ENCODE measurements at places on chromosomes 7 and 10.

- no peak overlapping the region for H3K4me3 ChIP-seq
- H3K36me3 ChIP-seq = no peaks in the 10 kb centered on the region
- H3K27me3 ChIP-seq = no peaks in the 10 kb centered on the region
- H3K4me1 ChIP-seq = no peaks in the 10 kb centered on the region
Observed at GRCh38 chr7:147803606-147804005, 787.0 kb upstream of the C7orf33 start.

DNA sequence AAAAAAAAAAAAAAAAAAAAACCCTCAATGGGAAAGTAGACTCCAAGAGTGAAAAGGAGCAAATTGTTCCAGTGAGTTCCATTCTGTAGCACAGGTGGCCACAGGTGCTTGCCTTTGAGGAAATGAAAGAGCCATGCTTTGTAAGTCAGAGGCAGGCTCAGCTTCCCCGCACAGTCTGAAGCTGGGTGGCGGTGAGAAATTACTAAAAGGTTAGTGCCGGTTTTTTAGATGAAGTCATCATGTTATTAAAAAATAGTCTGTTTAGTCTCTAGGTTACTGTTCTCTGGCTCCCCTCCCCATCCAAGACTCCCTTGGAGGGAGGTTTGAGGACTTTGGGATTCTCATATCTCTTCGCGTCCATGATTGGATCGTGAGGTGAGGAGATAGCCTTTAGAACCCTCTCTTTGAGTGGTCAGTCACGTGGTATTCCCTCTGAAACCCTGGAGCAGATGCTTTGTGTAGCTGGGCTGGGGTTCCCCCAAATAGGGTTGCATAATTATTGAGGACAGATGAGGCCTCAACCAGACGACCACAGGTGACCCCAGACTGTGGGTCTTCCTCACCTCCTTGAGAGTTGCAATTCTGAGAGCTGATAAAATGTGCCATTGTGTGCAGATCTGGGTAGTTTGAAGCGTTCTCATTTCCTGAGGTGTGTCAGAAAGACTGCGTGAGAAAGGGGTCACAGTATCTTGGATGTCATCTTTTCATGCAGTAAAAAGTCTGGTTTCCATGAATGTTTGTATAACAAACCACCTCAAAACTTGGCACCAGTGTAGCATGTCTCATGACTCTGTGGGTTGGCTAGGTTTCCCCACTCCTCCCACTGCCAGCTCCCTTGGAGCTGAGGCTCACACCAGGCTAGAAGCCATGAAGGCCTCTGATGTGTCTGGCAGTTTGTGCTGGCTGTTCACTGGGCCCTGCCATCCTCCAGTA, 27.1 kb downstream of the OGDH start:
- H3K4me3 ChIP-seq = peak overlapping the region; percentile 41
- peak; percentile 90 for ATAC-seq
- H3K27ac ChIP-seq = peak overlapping the region; percentile 96
- H3K4me1 ChIP-seq = peaks cover 93% of the 10 kb centered on the region
- peaks cover 34% of the 10 kb centered on the region for H3K36me3 ChIP-seq
- H3K27me3 ChIP-seq = no peaks in the 10 kb centered on the region

DNA sequence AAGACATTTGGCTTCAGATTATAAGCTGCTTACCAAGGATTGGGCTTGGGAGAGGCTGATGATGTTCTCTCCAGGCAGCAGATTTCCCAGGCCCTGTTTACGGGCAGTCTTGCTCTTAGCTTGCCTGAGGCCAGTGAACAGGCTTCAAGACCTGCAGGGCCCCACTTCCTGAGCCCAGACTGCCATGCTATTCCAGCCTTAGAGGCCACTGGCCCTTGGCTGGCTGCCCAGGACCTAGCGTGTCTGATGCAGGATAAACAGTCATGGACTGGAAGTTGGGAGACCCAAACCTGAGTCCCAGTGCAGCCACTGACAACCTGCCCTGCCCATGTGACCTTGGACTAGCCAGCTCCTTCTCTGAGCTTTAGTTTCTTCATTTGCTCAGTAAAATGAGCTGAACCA, 2.9 kb downstream of the PRXL2A start:
- peaks cover 4% of the 10 kb centered on the region for H3K36me3 ChIP-seq
- no peak overlapping the region for H3K27ac ChIP-seq
- H3K27me3 ChIP-seq = no peaks in the 10 kb centered on the region
- no peak for ATAC-seq

DNA sequence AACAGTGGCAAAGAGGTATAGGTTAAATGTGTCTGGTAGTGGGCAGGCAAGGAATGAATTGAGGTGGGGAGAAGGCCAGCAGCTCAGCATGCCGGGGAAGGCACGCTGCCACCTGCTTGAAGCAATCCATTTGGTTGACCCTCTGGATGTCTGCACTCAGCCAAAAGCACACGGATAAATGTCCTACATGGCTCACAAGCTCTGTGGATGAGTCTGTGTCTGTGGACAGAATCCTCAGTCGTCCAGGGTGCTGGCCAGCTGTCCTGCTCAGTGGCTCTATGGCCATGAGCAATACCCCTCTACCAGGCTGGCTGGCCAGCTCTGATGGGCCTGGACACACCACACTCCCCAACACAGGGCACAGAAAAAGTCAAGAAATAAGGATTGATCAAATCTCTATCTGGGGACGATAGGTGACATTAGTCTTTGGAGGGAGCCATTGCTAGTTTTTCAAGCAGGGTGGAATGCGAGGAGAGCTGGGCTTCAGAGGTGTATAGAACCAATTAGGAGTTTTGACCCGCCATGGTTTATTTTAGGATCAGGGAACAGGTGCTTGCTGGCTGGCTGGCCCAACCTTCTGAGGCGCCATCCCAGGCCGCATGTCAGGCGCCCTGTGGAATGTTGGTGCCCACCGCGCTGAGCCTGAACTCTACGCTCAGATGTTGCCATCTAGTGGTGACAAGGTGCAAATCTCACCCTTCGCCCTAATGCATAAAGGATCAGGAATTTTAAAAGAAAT, 493.4 kb downstream of the TNS3 start:
- peaks cover 20% of the 10 kb centered on the region for H3K27me3 ChIP-seq
- no peak overlapping the region for H3K27ac ChIP-seq
- H3K4me3 ChIP-seq = no peak overlapping the region
- H3K36me3 ChIP-seq = no peaks in the 10 kb centered on the region
- no peaks in the 10 kb centered on the region for H3K4me1 ChIP-seq
- ATAC-seq = peak; percentile 54

- no peak for ATAC-seq
- no peaks in the 10 kb centered on the region for H3K27me3 ChIP-seq
- peaks cover 77% of the 10 kb centered on the region for H3K36me3 ChIP-seq
- H3K4me3 ChIP-seq = no peak overlapping the region
- peaks cover 16% of the 10 kb centered on the region for H3K4me1 ChIP-seq
Observed at GRCh38 chr7:107922886-107923285, 31.9 kb downstream of the DLD start.
